OCI-M1 (cell line): ENCODE measurements at places on chromosomes 6 and 20.
A peak's percentile ranks its signal among the peaks of the same experiment; 100 is the strongest.

- no peak for DNase-seq
These were observed 1.9 kb downstream of the PPP1R3D start for GRCh38 chr20:59938221-59938620.

GRCh38 chr20:38139977-38140753, 24.9 kb downstream of the TGM2 start:
- no peak for DNase-seq

- DNase-seq = no peak
These were observed 89.9 kb upstream of the AKIRIN2 start for GRCh38 chr6:87791982-87792381.

- DNase-seq = no peak
These were observed 229.4 kb downstream of the ALDH8A1 start for GRCh38 chr6:134720353-134721059.

GRCh38 chr6:87465051-87465450, 7.7 kb upstream of the SLC35A1 start:
- DNase-seq = no peak

GRCh38 chr6:43746613-43747102, 23.4 kb upstream of the VEGFA start:
- DNase-seq = no peak

DNA sequence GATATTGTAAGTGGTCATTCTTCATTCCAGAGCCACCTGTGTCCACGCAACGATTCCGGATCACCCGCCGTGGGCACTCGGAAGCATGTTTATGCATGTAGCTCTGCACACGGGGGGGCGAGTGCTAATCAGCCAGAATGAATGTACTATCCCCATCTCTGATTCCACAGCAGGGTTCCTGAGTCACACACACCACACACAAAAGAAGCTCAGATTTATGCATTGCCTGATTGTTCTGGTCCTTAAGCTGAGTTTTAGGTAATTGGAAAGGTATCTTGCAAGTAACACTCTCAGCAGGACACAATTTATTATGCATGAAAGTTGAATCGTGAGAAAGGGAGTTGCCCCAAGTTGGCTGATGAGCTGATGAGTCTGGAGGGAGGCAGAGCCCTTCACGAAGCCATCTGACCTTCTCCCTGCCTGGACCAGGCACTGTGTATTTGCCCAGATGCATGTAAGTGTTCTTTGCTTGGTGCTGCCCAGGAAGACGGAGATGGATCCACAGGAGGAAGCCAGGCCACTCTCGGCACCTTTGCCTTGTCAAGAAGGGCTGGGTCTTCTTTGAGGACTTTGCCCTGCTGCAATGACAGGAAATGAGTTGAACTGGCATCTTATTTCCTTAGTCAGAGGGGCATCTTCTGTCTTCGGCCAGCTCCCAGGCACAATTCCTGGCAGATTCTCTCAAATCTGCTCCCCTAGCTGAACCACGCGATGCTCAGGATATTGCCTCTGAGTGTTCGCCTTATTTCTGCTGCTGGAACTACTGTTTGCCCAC, 141.1 kb downstream of the SYNDIG1 start:
- no peak for DNase-seq

GRCh38 chr6:56904068-56904467, 50.8 kb upstream of the BEND6 start:
- DNase-seq = no peak

DNA sequence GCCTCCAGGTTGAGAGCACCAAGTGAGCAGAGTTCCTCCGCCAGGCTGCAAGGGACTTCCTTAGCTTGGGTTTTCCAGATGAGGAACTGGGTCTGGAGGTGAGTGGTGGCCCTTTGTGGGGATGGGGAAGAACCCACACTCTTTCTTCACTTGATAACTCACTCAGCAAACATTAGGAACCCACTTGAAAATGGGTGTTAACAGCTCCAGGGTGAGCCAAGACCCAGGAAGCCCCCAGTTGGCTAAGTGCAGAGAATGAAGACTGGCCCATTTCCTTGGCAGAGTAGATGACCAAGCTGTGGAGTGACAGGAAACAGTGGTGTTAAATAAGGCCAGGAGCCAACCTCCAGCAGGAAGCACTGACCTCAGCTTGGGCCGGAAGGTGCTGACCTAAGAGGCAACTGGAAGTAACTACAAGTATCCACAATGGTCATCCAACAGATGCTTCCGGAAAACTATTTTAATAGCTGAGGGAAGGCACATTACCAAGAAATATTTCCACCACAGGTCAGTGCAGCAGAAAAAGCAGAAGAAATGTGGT, 22.7 kb downstream of the MRPL14 start:
- DNase-seq = no peak

DNA sequence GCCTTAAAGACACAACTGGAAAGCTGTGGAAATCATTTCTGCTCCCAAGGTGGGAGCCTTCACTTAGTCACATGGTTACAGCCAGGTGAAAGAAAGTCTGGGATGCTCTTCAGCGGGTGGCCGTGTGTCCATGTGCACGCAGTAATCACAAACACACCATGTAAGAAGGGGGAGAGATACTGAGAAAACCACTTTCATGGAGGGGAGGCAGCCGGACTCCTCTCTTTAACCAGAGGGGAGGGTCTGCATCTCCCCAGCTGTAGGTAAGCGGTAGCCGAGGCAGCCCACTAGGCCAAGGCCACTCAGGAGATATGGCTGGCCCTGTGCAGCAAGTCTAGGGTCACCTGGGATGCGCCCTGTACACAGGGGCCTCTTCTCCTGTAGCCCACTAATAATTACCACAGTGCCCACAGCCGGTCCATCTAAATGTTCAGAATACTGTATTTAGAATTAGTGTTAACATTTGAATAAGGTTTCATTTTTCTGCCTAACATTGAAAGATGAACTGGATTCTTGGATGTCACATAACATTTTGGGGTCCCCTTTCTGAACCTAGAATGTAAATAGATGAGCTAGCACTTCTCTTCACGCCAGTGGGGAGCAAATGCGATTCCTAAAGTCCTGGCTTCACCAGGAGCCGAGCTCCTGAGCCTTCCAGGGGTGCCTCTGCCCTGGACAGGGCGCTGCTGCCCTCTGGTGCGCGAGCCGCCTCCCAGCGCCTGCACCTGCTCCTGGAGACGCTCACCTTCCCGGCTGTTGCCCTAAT, 15.9 kb downstream of the GPR31 start:
- DNase-seq = peak; percentile 44

DNA sequence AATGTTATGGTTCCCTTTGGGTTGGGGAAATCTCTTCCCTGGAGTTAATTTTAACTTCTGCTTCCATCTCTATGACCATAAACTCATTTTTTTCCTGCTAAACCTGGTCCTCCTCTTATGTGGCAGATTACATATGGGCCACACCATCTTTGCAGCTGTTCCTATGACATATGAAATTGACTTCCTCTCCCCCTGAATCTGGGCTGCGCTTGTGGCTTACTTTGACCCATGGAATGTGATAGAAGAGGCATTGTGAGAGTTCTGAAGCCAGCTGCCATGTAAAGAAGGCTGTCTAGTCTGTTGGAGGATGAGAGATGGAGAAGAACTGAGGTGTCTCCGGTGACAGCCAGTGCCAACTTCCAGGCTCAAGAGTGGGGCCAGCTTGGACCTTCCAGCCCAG, 100.1 kb downstream of the CDC5L start:
- no peak for DNase-seq

DNA sequence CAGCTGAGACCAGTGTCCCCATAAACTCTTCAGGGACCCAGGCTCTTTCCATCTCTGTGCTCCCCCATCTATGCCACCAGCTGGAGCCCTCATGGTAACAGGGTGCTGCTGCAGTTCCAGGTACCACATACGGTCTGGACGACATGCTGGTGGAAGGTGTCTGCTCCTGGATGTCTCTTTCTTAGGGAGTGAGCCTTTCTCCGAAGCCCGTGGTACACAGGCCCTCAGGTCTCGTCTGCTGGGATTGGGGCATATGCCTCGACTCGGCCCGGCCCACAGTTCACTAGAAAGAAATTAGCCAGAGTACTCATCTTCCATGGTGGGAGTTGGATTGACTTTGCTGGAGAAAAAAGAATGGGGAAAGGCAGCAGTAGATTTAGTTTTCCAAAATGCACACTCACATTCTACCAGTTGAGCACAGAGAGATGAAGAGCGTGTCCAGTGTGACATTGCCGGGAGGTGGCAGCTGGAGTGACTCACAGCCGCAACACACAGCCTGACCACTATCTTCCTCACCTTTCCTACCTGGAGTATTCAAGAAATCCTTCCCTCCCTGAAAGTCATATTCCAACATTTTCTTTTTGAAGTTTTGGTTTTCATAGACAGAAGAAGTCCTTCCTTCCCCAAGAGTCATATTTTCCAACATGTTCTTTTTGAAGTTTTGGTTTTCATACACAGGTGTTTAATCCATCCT, 18.6 kb upstream of the SPO11 start:
- no peak for DNase-seq

GRCh38 chr6:130890521-130890971, 63.3 kb downstream of the SMLR1 start:
- DNase-seq = no peak

DNA sequence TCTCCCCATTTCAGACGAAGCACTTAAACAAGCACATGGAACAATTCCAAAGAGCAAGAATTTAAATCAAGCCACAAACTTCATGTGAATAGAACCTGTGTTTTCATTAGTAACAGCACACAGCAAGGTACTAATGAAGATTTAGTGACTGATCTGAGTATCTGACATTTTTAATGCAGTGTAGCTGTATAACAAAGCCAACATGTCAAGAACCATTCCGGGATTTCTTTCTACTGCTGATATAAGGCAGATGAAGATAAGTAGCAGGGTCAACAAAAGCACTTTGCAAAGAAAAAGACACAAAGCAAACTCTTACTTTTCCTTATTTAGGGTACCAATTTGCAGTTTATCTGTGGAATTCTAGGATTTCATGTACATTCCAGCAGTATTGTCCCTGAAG, 11.3 kb downstream of the SLC17A5 start:
- no peak for DNase-seq

DNA sequence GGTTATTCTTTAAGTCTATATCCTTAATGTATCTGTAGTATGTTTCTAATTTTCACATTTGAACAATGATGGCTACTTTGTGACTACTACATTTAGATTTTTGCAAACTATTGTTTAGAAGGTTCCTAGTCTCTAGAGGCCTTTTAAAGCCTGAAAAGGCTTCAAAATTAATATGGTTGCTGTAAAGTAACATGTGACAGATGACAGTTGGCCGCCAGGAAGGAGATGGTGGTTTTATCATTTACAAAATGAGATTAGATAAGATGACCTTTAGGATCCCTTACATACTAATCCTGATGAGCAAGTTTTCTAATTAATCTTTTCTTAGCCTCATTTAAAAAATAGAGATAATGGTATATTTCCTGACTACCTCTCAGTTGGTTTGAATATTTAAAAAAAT, 18.8 kb downstream of the SCAF8 start:
- DNase-seq = peak; percentile 25

DNA sequence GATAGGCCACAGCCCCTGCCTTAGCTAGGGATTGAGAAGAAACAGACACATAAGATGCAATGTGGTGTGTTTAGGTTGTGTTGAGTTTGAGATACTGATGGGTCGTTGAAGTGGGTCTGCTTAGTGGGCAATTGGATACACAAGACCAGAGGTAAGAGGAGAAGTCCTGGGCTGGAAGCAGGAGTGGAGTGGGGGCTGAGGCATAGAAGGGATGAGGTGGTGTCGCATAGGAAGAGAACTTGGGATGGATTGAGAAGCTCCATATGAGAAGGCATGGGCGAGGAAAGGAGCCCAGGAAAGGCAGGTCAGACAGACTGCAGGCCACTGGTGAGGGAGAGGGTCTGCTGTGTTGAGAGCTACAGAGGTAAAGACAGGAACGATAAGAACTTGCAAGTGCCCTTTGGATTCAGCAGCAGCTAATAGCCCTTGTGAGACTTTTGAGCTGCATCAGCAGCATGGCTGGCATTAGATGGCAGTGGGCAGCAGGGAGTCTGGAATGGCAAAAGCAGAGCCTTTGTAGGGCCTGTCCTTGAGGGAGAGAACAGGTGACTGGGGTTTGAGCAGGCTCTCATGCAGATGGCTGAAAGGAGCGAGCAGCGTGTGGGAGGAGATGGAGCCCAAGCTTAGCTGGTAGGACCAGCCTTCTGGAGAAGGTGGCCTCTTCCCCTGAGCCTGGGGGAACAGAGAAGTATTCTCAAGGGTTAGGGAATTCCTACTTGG, 33.2 kb downstream of the PLCG1 start:
- no peak for DNase-seq

- DNase-seq = no peak
These were observed 85.3 kb upstream of the TIAM2 start for GRCh38 chr6:154909821-154910220.

DNA sequence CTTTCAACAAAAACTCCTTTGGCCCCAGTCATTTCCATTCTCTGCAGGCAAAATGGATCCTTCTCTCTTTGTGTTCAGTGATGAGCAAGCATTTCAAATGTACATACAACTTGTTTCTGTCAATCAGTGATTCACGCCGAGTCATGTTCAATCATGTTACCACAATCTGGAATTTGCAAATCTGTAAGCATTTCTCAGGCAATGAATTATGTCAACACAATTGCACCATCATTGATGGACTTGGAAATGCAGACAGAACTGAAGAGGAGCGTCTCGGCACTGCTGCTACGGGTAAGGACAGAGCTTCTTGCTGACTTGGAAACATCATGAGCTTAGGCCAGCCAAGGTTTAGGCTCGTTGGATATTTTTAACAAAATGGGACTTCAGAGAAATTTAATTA, 132.8 kb upstream of the AGPAT4 start:
- peak; percentile 79 for DNase-seq

DNA sequence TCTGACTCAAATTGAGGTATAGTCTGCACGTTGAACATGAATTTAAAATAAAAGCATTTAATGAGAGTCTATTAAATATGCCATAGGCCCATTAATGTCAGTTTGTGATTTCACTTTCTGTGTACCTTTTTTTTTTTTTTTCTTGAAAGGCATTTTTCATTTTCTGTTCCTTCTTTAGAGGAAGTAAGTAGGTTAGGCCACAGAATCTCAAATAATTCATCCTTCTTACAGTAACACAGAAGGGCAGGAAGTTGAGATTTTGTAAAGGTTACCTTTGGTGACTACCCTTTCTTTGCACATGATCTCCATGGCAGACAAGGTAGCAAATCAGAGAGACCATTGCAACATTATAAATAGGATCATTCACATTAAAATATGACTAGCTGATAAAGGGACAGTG, 9.6 kb downstream of the L3MBTL3 start:
- DNase-seq = no peak

DNA sequence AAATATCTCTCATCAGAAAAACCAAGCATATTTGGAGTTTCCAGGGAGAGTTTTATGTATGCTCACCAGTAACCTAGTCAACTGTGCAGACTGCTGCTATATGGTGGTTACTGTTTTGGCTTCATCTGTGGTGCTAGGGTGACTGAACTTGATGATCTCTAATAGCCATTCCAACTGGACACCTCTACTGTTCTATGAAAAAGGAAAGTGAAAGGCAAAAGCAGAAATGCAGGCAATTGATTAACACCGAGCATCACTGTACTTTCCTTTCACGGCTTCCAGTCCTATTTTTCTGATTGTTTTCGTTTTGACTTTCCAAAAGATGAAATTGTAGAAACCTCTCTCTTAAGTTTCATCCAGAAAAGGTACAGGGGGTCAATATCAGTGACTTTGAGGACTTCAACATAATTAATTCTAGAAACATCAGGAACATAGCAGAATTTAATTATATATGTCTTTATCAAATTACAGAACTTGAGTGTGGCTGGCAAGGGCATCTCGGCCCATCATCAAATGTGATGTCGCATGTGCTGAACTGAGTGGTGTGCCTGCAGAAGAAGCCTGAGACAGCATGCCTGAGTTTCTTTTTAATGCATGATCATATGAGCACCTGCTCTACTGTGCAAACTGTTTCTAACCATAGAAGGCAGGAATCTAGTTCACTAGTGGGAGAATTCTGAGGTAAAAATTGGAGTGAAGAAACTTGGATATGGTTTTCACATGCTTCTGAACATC, 464.3 kb upstream of the FLRT3 start:
- DNase-seq = peak; percentile 25

GRCh38 chr6:136751991-136752390, 40.3 kb downstream of the MAP3K5 start:
- DNase-seq = no peak
